ENCODE measurements at places on chromosomes 2 and 18.

DNA sequence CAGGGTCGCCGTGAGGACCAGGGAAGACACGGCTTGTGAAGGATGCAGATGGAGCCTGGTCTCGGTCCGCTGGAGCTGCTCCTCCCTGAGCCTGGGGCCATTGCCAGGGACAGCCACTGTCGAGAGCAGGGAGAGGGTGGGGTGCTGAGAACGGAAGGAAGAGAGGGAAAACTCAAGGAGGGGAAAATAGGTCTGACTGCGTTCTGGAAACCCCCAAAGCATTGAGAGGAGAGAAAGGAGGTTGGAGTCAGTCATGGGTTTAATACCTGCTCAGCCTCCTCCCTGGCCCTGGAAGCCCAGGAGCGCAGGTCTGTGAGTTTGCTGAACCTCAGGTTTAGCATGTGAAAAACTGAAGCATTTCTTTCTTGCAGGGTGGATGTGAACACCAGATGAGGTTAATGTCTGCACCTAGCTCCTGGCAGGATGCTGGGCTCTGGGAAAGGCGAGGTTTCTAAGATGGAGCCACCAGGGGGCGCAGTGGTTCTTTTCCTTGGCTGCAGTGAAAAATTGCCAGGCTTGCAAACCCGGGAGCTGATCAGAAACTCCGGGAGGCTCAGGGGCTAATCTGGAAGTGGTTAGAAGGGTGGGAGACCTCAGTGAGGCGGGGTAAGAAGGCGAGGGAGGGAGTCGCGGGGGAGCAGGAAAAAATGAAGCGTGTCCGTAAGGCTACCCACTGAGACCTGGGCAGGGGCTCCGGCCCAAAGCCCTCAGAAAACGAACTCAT is 33.6 kb upstream of the RNF149 start:
- DNase-seq = peak; percentile 80

DNA sequence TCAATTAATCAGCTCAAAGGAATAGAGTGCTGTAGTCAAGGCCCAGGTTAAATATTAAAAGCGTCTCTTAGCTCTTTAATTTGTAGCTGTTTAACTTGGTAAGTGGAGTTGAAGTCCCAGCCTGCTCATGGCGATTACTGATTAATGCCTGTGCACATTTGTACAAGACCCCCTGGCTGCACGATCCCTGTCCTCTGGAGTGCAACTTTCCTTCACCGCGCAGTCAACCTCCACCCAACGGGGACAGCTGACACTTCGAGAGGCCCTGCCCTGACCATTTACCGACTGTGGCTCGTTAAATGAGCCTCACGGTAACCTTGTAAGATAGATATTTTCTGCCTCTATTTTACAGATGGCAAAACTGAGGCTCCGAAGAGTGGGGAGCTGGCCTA is 5.5 kb upstream of the CYS1 start:
- DNase-seq = no peak

DNA sequence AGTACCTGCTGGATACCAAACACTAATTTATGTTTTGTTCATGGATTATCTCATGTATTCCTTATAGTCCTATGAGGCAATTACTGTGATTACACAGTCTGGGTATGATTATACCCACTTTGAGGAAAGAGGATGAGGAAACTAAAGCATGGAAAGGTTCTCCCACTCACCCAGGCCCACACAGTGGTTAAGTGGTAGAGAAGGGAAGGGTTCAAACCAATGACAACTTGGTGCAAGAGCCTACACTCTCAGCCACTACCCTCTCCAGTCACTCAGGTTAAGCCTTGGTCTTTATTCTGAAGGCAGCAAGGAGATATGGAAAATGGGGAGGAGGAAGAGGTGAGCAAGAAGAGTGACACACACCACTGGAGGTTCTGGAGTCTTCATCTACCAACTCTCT is 64.5 kb upstream of the PPP1CB start:
- no peak for DNase-seq

GRCh38 chr2:187155476-187155875 is 292.6 kb downstream of the CALCRL start:
- no peak for DNase-seq

DNA sequence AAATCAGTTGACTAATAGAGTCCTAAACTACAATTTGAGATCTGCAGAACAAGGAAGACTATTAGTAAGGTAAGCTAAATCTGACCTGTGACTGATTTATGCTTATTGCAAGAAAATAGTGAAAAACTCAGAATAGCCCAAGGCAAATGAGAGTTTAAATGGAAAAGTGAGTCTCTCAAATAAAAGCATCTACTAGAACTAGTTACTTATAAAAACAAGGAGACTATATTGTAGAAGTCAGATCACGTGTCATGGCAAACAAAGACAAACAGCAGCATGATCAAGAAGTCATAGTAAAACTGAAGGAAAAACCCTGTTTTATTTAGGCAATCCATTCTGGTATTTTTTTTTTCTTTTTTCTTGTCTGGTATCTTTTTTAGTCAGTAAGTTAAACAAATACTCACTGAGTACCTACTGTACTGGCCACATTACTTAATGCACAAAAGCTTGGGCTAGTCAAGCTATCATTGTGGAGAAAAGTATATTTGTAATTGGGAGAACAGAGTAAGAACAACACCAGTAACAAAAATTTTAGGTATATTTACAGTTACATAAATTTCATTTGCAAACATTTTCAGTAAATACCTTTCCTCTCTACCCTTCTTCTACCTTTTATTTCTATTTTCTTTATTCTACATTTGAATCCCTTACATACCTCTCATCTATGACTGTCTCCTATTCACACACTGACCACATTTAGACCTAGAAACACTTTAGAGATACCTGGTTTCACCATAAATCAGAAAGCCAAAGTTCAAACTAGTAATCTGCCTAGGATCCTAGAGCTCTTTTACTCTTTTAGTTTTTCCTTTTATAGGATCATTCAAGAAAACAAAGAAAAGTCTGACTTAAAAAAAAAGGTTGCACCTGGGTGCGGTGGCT is 23.7 kb downstream of the CCDC88A start:
- no peak for DNase-seq

- DNase-seq = no peak
Observed at GRCh38 chr2:38560092-38560491, 42.6 kb downstream of the HNRNPLL start.

DNA sequence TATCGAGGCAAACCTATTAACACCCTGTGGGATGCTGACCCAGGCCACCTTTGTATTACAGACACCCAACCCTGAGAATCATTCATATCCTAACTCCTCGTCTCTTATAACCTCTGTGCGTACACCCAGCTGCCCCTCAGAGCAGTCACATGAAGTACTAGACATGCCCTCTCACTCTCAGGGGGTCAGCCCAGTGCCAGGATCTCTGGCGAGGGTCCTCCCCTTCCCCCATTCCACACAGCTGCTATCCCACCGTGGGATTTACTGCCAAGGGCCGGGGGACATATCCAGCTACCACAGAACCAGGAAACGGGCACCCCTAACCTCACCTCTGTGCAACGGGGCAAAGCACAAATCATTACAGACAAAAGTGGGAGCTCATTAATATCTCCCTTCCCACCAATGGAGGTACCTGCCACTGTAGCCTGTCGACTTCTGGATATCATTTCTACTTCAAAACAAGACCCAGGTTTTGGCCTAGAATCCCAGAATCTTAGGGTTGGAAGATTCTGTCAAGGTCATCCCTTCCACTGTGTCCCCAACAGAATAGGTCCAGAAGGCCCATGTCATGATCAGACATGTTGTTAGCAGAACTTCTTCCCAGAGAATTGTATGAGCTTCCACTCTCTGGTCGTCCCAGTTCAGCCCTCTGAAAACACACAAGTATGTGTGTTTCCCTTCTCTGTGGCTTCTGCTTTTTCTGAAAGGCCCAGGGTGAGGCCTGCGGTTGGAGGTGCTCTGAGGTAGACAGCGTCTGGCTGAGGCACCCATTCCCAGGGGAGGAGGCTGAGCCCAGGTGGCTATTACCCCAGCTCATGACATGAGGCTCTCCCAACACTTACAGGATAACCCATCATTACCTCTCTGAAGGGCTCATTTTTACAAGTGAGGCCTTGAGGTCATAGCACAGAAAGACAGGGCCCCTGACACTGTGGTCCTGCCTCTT is 1.7 kb downstream of the TMBIM1 start:
- no peak for DNase-seq

DNA sequence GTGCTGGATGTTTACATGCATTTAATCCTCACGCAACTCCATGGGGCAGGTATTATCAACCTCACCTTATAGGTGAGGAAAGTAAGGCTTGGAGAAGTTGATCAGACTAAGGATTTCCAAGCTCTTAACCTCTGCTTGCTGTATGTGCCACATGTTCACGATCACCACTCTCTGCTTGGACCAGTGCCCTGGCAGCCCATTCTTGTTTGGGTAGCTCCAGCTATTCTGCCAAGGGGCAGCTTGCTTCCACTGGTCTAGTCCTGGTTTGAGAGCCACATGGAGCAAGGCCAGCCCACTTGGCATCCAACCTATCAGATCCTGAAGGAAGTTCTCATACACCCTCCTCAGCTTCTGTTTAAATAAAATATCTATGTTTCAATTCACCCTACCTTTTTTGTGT is 14.3 kb downstream of the PLB1 start:
- DNase-seq = no peak

- DNase-seq = no peak
Observed at GRCh38 chr2:121966663-121967062, 211.2 kb downstream of the TSN start.

- DNase-seq = peak; percentile 25
Observed at GRCh38 chr2:39127973-39128372, 7.1 kb upstream of the SOS1 start.

- peak; percentile 37 for DNase-seq
Observed at GRCh38 chr2:157476953-157477709, 33.2 kb upstream of the CYTIP start.

- DNase-seq = no peak
Observed at GRCh38 chr2:14634182-14634488, 1.6 kb downstream of the LRATD1 start.

DNA sequence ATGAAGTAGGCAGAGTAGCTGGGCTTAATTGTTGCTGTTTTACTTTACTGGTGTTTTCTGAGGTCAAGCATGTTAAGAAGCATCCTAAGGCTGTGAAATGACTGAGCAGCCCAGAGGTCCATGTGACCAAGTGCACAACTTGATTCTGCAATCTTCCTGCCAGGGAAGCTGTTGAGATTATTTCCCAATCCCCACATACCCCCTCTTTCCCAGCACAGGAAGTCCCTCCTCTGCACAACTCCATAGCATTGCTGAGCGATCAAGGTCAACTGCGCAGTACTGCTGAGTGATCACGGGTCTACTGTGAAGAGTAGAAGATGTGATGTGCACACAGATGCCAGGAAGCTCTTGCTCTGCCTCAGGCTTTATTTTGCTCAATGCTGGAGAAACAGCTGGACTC is 105.8 kb downstream of the GALNT14 start:
- no peak for DNase-seq

- DNase-seq = peak; percentile 43
Observed at GRCh38 chr2:174663550-174663949, 65.9 kb upstream of the WIPF1 start.

GRCh38 chr2:30034052-30034775 is 112.6 kb upstream of the YPEL5 start:
- no peak for DNase-seq

GRCh38 chr2:88054782-88055370 is 707 bp downstream of the KRCC1 start:
- DNase-seq = peak; percentile 48

DNA sequence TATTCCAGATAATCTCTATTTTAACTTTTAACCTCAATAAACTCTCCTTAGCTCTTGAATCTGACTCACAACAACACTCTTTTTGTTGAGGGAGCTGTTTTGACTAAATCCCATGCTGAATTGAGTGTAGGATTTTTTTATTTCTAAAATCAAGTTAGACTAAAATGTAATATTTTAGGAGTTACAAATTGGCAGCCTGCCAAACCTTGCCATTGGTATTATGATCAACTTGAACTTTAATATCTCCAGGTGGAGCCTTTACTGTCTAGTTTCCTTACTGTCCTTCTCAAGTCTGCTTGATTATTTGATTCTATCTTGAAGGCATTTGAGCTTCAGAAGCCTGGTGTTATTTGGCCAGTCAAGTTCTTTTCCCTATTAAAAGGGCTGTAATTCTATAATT is 8.7 kb downstream of the PIKFYVE start:
- DNase-seq = no peak

DNA sequence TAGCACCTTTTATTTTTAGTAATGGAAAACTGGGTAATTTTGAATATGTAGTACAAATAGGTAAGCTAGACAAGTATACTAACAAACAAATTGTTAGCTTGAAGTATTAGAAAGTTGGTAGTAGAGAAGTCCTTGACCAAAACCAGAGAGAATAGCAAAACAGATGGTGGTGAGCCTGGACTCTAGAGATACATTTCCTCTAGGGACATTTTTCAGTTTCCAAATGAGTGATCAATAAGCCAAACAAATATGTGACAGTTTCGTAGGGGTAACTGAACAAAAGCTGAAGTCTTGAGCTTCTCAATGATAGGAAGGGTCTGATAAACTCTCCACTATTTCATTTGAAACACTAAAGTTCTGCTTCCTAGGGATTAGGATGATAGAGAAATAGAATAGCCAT is 692.0 kb upstream of the FAM98A start:
- no peak for DNase-seq

GRCh38 chr18:76425146-76426131 is 69.6 kb downstream of the ZNF516 start:
- DNase-seq = peak; percentile 14

GRCh38 chr2:109069331-109070194 is 59.4 kb upstream of the SH3RF3 start:
- DNase-seq = no peak

DNA sequence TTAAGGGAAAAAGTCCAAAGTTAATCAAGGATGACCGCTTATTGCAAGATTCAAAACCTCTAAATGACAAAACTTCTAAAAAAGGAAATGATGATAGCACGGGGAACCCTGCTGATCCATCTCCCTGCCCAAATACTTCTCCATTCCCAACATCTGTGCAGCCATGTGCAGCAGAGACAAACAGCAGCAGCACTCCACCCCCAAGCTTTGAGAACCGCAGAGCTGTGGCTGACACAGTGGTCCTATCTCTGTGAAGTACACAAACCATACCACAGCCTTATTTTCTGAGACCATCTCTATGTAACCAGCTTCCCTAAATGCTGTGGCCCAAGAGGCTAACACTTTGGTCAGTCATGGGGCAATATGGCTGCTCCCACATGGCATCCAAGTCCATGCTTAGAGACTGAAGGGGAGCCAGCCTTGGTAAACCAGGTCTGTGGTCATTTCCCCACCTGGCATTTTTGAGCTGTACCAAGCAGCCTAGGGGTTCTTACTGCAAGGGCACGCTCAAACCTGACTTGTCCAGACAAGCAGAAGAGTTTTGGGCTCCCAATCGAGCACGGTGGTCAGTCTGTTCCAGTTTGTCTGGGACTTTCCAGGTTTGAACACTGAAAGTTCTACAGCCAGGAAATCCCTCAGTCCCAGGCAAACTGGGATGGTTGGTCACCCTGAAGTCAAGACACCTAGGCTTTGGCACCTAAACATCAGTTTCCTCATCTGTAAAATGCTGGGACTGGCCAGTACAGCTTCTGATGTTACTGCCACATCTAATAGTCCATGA is 17.1 kb upstream of the NFE2L2 start:
- no peak for DNase-seq

- no peak for DNase-seq
Observed at GRCh38 chr18:71673498-71673897, 870.6 kb downstream of the CBLN2 start.
